Heart left ventricle (tissue), 16 donors: ENCODE measurements at places on chromosomes 12 and 14. TPM values are rescaled to one million over a fixed set of nuclear protein-coding genes. Genes with fewer than 3 reads are reported as not detected.

- DNase-seq: no peak
Observed at GRCh38 chr14:96121660-96122395, 82.7 kb downstream of the C14orf132 start.

The LUM gene
- total RNA-seq: 74.8 TPM

- DNase-seq: no peak
Observed at GRCh38 chr12:1815814-1816729, 4.3 kb upstream of the LRTM2 start.

DNA sequence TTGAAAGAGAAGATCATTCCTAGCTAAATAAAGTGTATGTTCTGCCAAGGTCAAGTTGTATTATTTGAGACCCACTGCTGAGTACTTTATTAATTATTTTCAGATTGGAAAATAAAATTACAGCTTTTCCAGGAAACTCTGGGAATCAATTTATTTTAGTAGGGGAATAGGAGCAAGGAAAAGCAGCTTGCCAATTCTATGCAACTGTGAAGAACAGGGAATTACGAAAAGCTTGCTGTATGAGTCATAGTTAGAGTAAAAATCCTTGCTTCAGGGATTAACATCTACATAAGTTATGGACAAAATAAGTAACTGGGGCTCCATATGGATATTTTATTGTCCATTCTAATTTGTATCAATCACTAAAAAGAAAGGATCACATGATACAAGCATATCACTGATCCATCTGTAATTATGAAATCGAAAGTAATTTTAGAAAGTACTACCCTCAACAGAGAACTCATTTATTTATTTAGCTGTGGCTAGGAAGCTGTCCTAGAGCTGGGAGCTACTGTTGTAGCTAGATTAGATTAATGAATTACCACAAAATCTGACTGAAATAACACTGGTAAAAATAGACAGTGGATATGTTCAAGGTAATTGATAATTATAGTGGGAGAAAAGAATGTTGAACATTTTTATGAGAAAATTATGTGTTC is 303.5 kb upstream of the NPAS3 start:
- no peak for DNase-seq

DNA sequence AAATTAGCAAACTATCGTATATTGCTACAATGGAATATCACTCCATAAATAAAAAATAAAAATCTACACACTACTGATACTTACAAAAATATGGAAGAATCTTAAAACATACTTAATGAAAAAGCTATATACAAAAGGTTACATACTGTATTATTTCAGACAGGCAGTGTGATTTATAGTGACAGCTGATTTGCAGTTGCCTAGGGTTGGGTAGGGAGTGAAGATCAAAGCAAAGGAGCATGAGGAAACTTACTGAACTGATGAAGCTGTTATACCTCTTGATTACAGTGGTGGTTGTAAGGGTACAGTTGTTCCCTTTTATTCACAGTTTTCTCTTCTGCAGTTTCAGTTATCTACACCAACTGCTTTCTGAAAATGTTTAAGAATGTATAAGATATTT is 62.6 kb downstream of the FSCB start:
- DNase-seq: no peak

GRCh38 chr12:39646963-39647362 is 27.4 kb upstream of the ABCD2 start:
- DNase-seq: no peak

DNA sequence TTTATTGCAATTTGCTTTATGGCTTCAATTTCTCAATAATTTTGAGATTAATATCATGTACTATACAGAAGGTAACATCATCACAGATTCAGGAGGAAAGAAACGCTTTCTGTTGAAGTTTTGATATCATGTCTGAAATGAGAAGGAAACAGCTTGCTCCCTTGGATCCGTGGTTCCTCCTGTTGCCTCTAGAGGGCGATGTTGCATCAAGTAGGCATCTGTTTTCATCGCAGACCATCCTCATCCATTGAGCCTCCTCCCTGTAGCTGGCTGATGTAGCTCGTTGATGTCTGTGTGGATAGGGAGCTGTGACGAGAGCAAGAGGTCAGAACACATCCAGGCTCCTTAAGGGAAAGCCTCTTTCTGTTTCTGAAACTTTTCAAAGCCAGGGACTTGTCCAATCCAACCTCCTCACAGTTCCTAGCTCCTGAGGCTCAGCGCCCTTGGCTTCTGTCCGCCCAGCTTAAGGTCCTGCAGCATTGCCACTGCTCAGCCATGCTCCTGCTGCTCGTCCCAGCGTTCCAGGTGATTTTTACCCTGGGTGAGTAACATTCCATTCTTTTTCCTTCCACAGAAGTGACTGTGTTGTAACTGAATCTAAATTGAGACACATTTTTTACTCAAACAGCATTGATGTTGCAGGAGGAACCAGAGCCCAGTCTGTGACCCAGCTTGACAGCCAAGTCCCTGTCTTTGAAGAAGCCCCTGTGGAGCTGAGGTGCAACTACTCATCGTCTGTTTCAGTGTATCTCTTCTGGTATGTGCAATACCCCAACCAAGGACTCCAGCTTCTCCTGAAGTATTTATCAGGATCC is 304.8 kb upstream of the OR4E1 start:
- no peak for DNase-seq

DNA sequence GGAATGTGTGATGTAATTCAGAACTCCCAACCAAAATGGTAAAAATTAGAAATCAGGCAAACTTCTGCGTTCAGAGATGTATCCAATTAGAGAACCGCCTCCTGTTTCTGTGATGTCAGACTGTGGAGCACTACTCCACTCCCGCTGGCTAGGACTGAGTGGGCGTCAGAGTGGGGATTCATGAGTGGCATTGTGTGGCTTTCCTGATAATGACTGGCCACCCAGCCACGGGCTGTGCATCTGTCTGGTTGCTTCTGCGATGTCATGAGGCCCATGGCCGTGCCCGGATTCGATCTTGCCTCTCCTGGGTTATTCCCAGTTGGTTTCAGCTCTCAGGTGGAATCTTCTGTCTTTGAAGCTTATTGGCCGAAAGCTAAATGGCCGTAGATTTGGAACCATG is 87.1 kb upstream of the KCNA1 start:
- no peak for DNase-seq

- DNase-seq: no peak
Observed at GRCh38 chr12:86712425-86712843, 456.2 kb upstream of the MGAT4C start.

DNA sequence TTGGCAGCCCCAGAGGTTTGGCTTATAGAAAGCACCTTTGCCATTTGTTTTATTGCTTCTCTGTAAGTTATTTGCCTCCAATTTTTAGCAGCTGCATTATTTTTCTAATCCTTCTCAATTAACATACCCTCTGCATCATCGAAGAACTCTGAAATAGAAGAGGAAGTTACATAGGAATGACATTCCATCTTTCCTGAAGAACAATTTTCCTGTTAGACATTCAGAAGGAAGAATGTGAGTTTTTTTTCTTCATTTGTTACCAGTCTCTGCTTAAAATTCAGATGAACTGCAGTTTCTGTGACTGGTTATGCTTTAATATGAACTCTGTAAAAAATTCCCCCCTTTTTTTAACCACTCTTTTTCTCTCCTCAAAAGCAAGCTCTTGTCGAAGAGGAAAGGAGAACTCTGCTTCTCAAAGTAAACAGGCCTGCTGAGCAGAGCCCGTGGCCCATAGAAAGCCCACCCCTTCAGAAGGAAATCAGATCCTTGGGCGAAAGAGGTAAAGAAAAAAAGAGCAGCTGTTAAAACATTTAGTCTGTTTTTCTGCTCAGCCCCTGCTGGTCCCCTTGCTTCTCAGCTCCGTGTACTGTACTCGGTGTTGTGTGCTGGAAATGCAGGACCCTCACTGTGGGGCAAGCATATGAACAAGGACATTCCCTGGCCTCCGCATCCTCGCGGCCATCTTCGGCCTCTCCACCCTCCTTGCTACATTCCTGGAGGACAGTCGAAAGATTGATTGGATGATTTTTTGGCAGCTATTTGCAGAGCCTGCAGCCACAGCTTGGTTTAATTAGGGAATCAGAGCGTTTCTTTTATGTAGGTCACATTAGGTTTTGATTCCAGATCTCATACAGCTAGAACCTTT is 164.4 kb upstream of the LRIG3 start:
- no peak for DNase-seq

DNA sequence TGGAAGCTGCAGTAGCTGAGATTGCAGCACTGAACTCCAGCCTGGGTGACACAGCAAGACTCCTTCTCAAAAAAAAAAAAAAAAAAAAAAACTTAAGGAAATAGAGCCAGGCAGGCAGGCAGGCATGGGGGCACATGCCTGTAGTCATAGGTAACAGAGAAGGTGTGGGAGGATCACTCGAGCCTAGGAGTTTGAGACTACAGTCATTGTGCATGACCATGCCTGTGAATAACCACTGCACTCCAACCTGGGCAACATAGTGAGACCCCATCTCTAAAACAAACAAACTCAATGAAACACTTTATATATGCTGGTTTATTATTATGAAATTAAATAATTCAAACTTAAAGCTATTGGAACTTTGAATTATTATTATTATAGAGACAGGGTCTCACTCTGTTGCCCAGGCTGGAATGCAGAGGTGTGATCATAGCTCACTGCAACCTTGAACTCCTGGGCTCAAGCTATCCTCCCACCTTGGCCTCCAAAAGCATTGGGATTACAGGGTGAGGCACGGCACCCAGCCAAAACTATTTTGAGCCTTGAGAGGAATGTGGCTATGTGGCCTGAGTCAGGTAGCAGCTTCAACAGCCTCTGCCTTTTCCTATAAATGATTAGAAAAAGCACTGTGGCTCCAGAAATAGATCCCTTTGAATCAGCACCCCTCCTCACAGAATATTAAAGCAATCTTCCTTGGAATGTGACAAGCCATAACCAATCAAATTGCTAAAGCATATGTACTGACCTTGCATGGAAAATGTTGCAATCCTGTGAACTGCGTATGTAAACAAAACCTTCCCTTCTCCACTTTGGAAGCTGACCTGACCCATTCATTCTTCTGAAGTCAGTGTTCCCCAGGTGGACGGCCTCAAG is 34.7 kb upstream of the YY1 start:
- no peak for DNase-seq

- no peak for DNase-seq
Observed at GRCh38 chr14:61213191-61213621, 67.9 kb downstream of the TMEM30B start.

DNA sequence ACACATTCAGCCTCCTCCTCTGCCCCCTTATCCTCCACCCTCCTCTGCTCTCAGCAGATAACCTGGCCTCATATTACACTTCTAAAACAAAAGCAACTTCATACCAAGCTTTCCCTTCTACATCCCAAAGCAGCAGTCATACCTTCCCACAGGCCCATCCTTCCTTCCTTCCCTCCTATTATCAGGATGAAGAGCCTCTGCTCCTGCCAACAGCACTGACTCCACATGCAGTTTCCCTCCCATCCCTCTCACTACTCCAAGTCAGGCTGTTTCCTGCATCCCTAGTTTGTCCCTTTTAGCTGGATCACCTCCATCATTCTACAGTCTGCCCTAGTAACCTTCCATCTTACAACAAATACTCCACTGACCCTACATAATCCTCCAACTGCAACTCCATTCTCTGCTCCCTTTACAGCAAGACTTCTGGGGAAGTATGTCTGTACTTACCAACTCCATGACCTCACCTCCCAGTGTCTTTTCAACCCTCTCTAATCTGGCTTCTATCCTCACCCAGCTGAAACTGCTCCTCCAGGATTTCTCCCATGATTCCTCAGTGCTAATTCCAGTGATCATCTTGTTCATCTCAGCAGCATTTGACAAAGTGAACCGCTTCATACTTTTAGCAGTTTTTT is 4.9 kb upstream of the YEATS4 start:
- no peak for DNase-seq

The SAMD15 gene
- total RNA-seq: not detected

DNA sequence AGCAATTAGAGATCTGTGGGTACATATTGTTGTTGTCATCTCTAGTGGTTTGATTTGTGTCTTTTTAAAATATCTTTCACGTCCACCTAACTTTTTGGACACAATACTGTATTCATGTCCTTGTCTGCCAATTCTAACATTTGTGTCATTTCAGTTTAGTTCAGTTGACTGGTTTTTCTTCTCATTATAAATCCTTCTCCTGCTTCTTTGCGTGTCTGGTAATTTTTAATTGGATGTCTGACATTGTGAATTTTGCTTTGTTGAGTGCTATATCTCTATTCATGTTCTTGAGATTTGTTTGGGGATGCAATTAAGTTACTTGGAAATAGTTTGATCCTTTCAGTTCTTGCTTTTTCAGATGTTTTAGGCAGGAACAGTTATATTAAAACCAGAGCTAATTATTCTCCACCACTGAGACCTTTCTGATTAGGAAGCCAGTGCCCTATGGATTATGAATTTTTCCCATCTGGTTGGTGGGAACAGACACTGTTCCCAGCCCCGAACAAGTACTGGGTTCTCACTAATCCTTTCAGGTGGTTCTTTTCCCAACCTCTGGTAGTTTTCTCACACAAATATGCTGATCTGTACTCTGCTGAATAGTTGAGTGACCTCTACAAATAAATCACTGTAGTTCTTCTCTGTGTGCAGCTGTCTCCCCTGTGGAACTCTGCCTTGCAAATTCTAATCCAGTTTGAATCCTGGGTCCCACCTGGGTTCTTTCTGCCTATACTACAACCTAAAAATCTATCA is 91.1 kb upstream of the DYNC1H1 start:
- DNase-seq: no peak

The SIX6 gene
- not detected for total RNA-seq

The SPX gene
- total RNA-seq: 18.2 TPM

GRCh38 chr12:55899082-55899481 is 28.6 kb downstream of the PYM1 start:
- DNase-seq: no peak

DNA sequence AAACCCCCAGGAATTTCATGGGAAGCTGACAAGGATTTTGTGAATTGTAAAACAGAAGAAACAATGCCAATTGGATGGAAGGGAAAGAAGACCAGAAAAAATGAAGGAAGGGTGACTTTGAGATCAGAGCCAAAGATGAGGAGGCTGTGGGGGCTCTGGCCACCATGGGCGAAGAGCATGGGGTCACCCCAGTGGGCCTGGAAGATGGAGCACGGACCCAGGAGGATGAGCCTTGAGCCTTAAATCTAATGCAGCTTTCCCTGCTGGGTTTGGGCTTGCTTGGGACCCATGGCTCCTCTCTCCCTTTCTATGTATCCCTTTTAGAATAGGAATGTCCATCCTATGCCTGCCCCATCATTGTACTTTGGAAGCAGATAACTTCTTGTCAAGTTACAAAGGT is 322.2 kb downstream of the TMEM121 start:
- no peak for DNase-seq

The TCL1B gene
- total RNA-seq: not detected
